Cardiac septum (tissue), 1 donor: ENCODE measurements at places on chromosomes 4 and X. TPM values are rescaled to one million over a fixed set of nuclear protein-coding genes. Genes with fewer than 3 reads are reported as not detected.

Gene GUCY1A1
- 40.5 TPM for total RNA-seq

Gene FGD1
- total RNA-seq, result 8.0 TPM

Gene VEGFD
- 1.3 TPM for total RNA-seq

Gene MAGEA4
- total RNA-seq, result not detected

Gene ARMCX1
- 33.2 TPM for total RNA-seq

Gene UGT2B10
- not detected for total RNA-seq

Gene GAGE12H
- total RNA-seq, result not detected

Gene LDB2
- 33.3 TPM for total RNA-seq

Gene PCSK1N
- total RNA-seq, result 4.1 TPM

Gene FGFBP2
- 2.6 TPM for total RNA-seq

Gene STPG2
- 0.19 TPM for total RNA-seq

Gene RAB41
- not detected for total RNA-seq

Gene PAGE5
- total RNA-seq, result not detected

Gene RHOXF2
- total RNA-seq, result not detected

Gene KIT
- total RNA-seq, result 2.3 TPM

Gene ATOH1
- not detected for total RNA-seq

Gene DLG3
- total RNA-seq, result 10.9 TPM

Gene SHISA3
- total RNA-seq, result 0.46 TPM

Gene RWDD4
- total RNA-seq, result 17.5 TPM

Gene MSANTD1
- 1.1 TPM for total RNA-seq

Gene FSTL5
- not detected for total RNA-seq

Gene ZNF732
- total RNA-seq, result 0.13 TPM

Gene GABRG1
- not detected for total RNA-seq

Gene NSDHL
- 12.5 TPM for total RNA-seq

Gene SUPT20HL1
- total RNA-seq, result not detected

Gene RHOXF1
- total RNA-seq, result not detected

Gene SYP
- total RNA-seq, result 1.2 TPM

Gene FRMPD4
- 2.0 TPM for total RNA-seq

Gene MID2
- 5.6 TPM for total RNA-seq
